ENCODE measurements at places on chromosomes 1 and 21.

DNA sequence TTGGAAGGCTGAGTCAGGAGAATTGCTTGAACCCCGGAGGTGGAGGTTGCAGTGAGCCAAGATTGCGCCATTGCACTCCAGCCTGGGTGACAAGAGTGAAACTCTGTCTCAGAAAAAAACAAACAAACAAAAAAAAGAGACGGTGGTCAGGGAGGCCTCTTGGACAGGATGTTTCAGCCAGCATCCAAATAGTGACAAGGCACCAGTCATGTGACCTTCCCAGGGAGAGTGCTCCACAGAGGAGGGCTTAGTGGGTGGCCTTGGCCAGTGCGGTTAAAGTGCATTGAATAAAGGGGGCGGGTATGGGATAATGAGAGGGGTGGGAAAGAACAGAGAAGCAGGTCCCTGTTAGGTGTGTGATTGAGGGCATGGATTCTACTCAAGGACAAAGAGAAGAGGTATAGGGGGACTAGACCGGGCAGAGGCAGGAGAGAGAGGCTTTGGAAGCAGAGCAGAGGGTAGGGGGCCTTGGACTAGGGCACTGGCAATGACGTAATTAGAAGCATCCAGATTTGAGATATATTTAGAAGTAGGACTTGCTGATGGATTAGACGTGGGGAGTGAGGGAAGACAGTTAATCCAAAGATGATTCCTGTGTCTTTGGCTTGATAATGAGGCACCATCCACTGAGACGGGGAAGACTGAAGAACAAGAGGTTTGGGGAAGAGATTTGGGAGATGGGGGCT lies 12.0 kb upstream of the RYR2 start:
- DNase-seq, result no peak

DNA sequence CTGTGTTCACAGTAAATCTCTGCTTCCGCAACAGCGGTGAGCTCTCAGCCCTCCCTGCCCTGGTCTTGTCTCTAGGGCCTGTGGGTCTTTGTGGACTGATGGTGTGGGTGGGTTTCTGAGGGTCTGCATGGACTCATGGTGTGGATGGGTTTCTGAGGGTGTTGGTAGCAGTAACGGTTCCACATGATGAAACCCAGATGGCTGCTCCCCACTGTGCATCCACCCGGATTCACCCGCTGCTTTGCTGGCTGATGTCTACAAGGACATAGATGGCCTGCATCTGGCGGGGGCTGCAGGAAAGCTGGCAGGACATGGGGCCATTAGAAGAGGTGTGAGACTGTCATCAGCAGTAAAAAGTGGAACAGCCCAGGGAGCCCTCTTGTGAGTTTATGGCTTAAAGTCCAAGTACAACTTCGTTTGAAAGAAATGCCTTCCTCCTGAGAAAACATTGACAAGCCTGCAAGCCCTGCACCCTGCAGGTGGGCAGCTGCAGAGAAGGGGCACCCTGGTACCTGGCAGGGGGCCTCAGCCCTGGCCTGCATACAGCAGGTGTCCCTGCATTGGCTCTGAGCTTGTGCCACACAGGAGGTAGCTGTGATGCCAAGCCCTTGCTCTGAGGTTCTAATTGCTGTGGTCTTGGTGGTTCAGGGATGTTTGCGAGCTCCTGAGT lies 156.9 kb upstream of the COL6A1 start:
- no peak for DNase-seq

DNA sequence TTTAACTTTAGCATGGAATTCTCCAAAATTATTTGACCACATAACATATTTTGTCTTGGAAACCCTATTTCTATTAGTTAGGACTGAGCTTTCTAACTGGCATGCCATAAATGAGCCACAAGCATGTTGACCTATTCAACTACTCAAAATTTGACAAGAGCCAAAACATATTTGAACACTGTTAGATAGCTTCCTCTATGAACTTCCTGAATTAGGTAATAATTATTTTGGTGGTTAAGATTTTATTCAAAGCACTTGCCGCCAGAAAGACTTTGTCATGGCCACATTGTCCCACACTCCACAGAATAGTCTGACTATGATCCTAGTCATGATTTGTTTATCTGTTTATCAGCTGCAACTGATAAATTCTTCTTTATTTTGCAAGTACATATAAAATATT lies 23.1 kb upstream of the CTPS1 start:
- DNase-seq, result no peak

DNA sequence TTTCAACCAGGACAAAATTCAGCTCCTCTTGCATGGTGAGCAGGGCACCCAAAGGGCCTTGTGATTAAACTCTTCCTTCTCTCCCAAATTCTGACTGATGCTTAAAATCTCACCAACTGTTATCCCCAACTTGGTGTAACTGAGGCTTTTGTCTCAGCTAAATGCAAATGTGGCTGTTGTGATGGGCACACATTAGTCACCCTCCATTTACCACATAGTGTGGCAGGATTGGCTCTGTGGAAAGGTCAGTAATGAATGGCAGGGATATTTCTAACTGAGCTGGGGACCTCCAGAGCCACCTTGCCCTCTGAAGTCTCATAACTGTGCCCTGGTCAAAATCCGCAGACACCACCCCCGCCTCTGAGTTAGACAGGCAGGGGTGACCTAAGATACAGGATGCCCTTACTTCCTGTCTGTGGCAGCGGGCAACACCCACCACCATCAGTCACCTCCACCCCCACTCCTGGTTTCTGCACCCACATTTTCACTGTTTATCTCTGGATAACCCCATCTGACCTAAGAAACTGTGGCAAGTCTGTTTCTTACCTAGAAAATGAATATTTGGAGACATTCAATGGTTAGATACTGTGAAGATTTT lies 25.4 kb upstream of the RGS16 start:
- DNase-seq, result no peak

DNA sequence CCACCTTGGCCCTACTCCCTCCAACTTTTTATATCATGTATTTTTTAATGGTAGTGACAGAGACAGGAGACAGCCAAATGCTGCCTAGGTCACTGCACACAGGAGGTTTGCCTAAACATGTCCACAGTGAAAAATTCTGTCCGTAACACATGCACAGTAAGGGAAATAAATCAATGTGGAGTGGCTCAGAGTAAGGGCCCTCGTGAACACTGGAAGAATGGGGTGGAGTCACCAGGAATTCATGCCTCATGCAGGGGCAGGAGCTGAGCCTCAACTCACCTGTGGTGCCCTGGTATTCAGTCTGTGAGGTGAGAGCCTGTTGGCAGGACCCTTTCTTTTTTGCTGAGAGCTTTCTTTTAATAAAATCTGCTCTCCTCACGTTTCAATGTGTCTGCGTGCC lies 289.1 kb downstream of the TGFB2 start:
- no peak for DNase-seq

GRCh38 chr1:98556521-98557158 lies 104.9 kb upstream of the SNX7 start:
- no peak for DNase-seq

GRCh38 chr1:223216531-223217205 lies 73.6 kb upstream of the TLR5 start:
- DNase-seq, result no peak

- no peak for DNase-seq
Measured at GRCh38 chr21:14972678-14973077, 92.1 kb downstream of the NRIP1 start.

DNA sequence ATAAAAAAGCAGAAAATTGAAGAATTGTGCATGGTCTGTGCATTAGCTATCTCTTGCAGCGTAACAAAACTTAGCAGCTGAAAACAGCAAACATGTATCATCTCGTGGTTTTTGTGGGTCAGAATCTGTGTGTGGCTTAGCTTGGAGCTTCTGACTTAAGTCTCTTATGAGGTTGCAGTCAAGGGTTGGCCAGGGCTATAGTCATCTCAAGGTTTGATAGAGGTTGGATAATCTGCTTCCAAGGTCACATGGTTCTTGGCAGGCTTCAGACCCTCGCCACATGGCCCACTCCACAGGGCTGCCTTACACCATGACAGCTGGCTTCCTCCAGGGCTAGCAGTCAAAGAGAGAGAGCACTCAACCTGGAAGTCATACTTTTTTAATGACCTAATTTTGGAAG lies 35.9 kb downstream of the CNST start:
- DNase-seq, result no peak

DNA sequence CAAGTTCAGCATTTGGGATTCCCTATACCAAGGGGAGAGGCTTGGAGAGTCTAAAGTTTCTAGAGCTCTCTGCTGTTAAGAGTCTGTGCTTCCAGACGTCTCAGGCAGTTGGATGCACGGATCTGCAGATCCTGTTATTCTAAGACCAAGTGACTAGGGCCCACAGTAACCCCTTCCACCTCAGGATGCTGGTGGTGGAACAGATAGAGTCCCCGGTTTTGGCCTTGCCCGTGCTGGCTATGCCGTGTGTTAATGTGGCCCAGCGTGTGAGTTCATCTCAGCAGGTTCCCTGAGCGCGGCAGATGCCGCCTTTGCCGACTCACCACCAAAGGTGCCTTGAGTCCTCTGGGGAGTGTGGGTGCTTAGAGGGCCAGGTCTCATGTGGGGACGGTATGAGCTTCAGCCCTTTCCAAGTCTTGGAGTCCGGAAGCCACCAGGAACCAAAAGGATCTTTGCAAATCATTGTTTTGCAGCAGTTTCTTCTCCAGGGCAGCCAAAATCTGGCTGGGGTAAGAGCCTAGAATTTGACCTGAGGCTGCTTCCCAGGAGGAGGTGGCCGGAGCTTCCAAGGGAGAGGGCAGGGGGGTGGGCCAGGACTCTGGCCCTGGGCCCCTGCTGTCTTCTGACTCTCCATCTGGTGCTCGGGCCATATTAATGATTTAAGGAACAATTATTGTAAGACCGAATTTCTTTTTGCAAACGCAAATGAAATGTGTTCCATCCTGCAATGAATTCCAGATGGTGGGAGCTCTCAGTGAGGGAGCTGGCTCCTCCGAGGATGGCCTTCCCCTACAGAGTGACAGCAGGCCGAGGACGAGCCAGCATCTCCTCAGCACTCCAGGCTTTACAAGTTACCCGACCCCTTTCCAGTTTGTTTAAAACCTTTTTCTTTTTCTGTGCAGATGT lies 205.7 kb downstream of the FOXD2 start:
- no peak for DNase-seq

DNA sequence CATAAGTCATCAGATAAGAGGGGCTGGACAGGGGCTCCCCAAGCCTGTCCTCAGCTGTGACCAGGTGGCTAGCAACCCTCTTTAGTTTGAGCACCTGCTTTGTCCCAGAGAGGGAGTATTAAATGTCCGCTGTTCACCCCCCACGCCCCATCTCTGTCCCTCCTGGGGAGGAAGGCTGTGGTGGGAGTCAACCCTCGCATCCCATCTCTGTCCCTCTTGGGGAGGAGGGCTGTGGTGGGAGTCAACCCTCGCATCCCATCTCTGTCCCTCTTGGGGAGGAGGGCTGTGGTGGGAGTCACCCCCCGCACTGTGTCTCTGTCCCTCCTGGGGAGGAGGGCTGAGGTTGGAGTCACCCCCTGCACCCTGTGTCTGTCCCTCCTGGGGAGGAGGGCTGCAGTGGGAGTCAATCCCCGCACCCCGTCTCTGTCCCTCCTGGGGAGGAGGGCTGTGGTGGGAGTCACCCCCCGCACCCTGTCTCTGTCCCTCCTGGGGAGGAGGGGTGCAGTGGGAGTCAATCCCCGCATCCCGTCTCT lies 72.6 kb upstream of the ABCG1 start:
- no peak for DNase-seq

GRCh38 chr1:226784081-226785049 lies 45.3 kb upstream of the ITPKB start:
- DNase-seq, result no peak

DNA sequence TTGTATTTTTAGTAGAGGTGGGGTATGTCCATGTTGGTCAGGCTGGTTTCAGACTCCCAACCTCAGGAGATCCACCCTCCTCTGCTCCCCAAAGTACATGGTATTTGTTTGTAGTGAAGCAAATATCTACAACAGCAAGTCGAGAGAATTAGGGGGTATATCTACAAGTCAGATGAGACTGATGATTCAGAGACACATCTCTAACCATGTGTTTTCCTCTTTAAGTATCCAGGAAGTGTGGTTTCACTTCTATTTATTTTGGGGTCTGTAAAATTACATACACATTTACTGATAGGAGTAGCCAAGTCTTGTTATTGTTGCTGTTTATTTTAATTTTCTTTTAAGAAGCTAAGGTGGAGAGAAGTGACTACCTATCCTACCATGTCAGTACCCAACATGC lies 44.9 kb downstream of the SGIP1 start:
- DNase-seq, result no peak

GRCh38 chr21:29233256-29233546 lies 65.5 kb upstream of the BACH1 start:
- no peak for DNase-seq

GRCh38 chr1:71823708-71824305 lies 458.5 kb downstream of the NEGR1 start:
- DNase-seq, result no peak

DNA sequence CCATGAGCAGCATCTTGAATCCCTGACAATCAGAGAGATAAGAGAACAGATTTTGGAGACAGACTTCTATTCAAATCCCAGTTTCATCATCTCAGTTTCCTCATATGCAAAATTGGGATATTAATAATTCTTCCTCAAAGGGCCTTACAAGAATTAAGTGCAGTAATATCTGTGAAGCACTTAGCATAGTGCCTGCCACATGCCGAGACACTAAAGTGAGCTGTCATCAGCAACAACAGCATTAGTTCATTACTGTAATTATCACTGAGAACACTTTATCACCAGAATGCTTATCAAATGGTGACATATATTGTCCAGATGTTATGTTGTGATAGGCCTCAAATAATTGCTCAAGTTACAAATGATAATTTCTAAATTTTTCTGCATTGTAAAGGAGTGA lies 922 bp upstream of the FCRLB start:
- DNase-seq, result no peak

DNA sequence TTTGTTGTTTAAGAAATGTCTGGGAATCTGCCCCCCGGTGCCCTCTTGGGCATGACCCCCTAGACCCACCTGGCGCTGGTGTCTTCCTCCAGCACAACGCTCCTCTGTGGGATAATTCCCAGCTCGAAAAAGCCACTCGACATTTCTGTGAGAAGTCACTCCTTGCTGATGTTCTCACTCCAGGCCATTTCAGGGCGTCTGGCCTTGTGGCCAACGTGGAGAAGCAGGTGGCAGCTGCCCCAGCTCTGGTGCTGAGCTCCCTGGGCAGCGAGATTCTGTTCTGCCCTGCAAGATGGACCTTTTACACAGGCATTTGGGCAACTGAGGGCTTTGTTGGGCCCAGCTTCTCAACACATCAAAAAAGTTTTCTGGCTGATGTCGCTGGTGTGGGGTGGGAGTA lies 147.7 kb upstream of the WNT4 start:
- DNase-seq, result no peak

DNA sequence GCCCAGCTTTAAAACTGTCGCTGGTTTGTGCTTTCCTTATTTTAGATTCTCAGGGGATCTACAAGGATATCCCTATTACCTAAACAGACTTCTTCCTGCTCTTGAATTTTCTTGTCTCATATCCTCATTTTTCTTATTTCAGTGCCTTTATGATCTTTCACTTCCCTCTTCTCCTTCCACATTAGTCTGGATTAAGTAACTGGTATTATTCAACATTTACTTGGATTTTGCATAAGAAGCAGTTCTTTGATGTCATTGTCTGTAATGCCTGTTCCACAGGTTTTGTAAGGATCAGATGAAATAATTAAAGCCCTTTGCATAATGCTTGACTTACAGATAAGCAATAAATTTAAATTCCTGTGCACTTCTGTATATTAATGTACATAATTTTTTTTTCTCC lies 26.5 kb downstream of the CXADR start:
- DNase-seq, result no peak

- DNase-seq, result no peak
Measured at GRCh38 chr1:231544943-231545592, 16.6 kb downstream of the TSNAX start.

Data from cortex of kidney (tissue), 1 donor.